ENCODE measurements at places on chromosomes 7 and 10.

GRCh38 chr7:106306256-106306655 is 21.5 kb upstream of the NAMPT start:
- no peak for DNase-seq

DNA sequence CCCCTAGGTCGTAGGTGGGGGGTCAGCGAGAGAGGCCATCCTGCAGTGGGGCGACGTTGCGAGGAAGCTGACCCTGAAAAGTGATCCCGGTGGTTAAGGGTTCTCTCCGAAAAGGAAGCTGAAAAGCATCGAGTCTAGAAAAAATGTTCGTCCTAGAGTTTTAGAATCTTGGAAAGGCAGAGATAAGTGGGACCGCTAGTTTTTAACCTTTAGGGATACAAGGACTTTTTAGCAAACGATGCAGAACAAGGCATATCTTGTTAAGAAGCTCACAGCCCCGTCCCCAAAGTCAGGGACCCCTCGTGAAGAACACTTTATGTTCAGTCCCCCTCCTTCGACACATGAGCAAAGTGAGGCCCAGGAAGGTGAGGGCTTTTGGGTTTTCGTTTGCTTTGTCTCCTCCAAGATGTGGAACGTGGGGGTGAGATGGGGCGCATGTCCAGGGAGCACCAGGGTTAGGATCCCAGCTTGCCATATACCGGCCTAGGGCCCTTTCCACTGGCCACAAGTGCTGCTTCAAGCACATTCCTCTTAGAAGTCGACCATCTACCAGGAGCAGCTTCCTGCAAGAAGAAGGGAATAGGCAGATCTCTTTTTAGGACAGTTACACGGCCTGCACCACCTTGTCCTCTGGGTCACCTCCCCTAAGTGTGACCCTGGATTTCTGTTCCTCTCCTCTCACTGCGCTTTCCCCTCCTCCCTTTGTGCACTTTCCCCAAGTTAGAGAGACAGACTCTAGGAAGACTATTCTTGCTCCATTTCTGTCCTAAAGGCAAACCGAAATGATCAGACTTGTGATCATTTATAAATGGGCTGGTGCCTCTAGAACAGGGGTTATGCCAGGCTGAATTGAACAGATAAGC is 969 bp downstream of the SLC35G1 start:
- no peak for DNase-seq

GRCh38 chr7:68041554-68041953 is 1044.9 kb downstream of the TYW1 start:
- DNase-seq: no peak

DNA sequence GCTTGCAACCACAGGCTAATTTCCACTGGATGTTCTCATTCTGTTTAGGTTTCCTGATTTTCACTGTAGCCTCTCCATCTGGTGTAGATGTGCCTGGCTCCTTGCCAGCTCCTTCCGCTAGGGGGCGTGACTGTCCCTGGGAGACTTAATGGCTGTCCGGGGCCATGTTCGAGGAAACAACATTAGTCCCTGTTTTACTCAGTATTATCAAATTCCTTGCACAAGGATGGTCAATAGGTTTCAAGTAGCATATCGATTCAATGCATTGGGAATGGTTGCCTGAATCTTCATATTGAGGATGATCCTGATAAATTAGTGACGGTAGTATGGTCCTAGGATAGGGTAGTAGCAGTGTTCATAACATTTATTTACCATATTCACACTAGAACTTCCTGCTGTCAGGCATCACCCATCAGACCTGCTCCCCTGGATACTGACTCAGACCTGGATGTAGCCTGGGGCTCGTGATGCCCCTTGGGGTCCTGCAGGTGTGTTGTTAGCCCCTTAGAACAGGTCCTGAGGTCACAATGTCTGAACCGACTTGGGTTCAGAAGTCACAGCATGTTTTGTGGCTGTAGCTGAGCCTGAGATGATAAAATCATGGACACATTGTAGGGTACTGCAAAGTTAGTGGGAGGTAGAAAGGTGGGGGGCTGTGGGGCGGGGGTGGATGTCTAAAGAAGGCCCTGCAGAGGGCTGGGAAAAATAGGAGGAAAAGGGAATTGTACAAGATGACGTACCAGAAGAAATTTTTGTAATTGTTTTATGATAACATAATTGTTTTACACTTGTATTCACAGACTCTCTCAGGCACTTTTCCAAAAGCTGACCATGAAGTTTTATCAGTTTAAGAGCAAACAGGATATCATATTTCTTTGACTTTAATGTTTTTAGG is 8.9 kb upstream of the EXOC6 start:
- no peak for DNase-seq

DNA sequence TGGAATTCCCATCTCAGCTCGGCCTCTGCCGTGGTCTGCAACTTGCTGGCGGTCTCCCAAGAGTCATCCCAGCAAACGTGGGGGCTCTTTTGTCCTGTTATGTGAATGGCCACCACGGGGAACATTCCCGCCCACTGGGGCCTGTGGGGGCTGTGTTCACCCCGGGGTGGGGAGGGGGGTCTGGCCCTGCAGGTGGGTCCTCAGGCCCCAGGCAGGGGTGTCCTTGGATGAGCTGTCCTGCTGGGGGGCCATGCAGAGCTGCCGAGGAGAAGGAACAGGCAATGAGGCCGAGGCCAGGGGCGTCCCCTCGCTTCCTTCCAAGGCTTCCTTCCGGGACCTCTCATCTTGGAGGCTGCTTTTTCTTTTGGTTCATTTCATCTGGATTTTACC is 24.4 kb upstream of the PITRM1 start:
- no peak for DNase-seq

DNA sequence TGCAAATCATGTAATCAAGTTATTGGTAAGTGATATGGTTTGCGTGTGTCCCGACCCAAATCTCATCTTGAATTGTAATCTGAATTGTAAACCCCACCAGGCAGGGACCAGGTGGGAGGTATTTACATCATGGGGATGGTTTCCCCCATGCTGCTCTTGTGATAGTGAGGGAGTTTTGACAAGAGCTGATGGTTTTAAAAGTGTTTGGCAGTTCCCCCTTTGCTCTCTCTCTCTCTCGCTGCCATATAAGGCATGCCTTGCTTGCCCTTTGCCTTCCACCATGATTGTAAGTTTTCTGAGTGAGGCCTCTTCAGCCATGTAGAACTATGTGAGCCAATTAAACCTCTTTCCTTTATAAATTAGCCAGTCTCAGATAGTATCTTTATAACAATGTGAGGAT is 302.6 kb downstream of the THSD7A start:
- DNase-seq: no peak

DNA sequence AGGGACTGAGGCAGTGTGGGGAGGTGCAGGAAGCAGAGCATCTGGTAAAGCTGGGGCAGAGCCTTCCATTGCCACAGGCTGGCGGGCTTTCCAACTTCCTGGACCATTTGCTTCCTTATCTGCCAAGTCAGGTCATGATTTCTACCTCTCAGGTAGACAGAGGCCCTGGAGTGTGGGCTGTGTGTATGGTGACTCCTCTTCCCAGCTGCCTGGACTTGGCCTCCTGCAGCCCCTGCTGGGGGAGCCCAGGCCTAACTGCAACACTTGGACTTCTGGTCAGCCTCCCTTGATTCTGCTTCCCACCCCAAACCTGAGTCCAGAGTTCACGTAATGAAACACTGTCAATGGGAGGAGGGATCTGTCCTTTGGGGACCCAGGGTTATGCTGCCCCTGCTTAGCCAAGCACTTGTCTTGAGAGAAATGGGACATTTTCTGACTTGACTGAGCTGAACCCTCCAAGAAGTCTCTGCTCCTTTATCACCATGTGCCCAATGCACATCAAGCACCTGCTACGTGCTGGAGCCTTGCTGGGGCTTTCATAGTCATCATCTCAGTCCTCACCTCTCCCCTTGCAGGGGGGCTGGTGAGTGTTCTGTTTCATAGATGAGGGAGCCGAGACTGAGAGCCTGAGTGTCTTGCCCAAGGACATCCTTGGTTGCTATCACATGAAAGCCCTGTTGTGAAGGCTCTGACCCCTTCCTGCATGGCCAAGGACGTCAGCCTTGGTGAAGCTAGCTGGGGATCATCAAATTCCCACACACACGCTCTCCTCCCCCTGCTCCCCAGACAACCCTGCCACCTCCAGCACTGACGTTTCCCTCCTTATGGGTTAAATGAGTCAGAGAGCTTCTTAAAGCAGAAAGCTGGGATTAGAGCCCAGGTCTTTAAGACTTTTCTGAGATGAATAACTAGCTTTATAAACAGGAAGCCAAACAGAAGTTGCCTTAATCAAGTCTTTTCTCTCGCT is 3.4 kb downstream of the CLEC2L start:
- DNase-seq: no peak

- no peak for DNase-seq
Measured at GRCh38 chr10:131181456-131181855, 130.1 kb downstream of the TCERG1L start.
